Stimulated activated CD4-positive, alpha-beta T cell treated with anti-CD3 and anti-CD28 coated beads, Interleukin-4, amount 100 ng/mL, for 4 hours (primary cell): ENCODE measurements at places on chromosomes 2 and 18.

- DNase-seq, result no peak
Observed at GRCh38 chr2:45637440-45637839, 14.0 kb upstream of the PRKCE start.

DNA sequence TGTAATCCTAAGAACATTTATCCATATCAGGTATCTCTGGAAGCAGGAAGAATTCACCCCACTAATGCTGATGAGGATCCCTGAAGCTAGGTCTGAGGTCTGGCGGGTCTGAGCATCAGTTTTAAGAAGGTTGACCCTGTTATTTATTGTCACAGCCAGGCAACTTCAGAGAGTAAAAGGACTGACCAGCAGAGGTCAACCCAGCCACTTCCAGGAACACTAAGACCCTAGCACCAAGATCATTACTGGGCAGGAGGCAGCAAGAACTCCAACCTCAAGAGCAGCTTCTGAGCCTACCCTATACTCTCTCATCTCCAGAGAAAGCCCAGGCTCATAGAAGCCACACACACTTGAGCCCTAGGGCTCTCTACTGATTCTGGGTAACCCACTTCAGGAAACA, 901.4 kb downstream of the DCDC2C start:
- DNase-seq, result no peak

GRCh38 chr2:42962508-42962953, 170.1 kb upstream of the HAAO start:
- DNase-seq, result no peak

- DNase-seq, result no peak
Observed at GRCh38 chr18:43855376-43855775, 578.1 kb upstream of the SYT4 start.

GRCh38 chr2:149020432-149020851, 18.1 kb upstream of the LYPD6B start:
- DNase-seq, result no peak

- DNase-seq, result no peak
Observed at GRCh38 chr18:48693006-48693405, 154.2 kb downstream of the CTIF start.
